Activated CD4-positive, alpha-beta T cell treated with anti-CD3 and anti-CD28 coated beads, Interleukin-10, Interleukin-2, amounts not matched to agents 100 ng/mL and 50 ng/mL, durations not matched to agents 16 hours and 8 hours (primary cell): ENCODE measurements at places on chromosomes 3 and 15.

- peak; percentile 39 for DNase-seq
Measured at GRCh38 chr3:159884661-159885402, 103.8 kb upstream of the IL12A start.

GRCh38 chr3:194925614-194926013 is 239.9 kb downstream of the FAM43A start:
- DNase-seq: no peak

- peak; percentile 72 for DNase-seq
Measured at GRCh38 chr3:49415931-49416601, 3.8 kb downstream of the TCTA start.

DNA sequence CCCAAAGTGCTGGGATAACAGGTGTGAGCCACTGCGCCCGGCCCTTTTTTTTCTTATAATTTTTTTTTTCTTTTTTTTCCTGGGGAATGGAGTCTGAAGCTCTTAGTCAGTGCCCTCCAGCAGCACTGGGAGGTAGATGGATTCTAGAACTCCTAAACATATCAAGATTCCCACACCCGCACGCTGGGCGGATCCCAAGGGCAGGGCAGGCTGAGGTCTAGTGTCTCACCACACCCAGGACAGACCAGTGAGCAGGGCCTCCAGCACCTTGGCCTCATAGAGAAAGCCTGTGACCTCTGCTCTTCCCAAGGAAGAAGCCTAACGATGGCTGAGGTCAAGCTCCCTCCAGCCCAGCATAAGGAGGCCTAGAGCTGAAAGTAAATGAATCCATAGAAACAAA is 153.7 kb upstream of the MEF2A start:
- no peak for DNase-seq

GRCh38 chr3:32424581-32425250 is 33.1 kb downstream of the CMTM7 start:
- DNase-seq: no peak

- DNase-seq: peak; percentile 74
Measured at GRCh38 chr3:28050885-28051284, 190.5 kb upstream of the CMC1 start.

GRCh38 chr3:32946973-32947788 is 4.3 kb upstream of the CCR4 start:
- DNase-seq: no peak

GRCh38 chr15:83998486-83998885 is 237.1 kb upstream of the GOLGA6L4 start:
- no peak for DNase-seq

DNA sequence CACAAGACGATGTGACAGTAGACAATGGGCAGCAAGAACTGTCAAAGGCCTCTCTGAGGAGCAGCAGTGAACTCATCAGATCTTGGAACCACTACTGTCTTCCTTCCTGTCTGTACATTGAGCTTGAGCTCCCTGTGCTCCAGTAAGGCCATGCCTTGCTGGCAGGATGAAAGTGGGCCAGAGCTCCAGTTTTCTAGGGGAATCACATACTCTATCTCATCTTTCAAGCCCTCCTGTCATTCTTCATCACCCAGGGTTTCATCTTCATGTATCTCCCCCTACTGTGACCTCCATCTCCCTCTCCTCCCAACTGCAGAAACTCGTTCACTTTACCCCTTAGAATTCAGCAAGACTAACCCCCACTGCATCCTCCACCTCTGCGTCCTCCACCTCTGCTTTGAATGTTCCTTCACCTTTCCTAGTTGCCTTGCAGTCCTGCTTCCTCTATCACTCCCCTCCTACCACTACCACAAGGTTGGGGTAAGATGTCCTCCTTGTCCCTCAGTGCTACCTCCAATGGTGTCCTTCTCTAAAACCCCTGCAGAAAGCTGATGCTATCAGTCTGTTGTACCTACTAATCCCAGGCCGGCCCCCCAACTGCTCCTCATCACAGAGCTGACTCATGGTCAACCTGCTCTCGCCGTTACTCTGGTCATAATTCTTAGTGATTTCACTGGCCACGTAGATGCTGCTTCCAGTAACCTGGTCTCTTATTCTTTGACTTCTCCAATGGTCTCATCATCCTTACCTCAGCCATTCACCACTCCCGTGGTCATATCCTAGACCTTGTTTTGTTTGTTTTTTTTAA is 22.3 kb downstream of the NKIRAS1 start:
- no peak for DNase-seq

DNA sequence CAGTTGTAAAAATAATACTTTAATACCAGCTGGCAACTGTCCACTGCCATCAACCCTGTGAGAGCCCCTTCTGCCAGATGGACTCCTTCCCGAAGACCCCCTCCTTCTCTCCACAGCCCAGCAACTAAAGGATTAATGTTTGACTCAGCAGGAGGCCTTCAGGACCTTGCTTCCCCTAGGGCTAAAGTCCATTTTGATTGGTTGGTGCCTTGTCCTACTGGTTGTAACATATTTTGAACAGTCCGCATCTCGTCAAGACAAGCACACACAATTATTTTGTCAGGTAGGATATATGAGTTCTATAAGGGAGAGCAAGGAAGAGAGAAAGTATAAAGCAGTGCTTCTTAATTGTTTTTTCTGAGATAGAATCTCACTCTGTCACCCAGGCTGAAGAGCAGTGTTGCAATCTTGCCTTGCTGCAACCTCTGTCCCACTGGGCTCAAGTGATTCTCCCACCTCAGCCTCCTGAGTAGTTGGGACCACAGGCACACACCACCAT is 18.6 kb downstream of the ACOX2 start:
- no peak for DNase-seq

GRCh38 chr3:58352626-58353025 is 19.9 kb downstream of the PXK start:
- DNase-seq: no peak

DNA sequence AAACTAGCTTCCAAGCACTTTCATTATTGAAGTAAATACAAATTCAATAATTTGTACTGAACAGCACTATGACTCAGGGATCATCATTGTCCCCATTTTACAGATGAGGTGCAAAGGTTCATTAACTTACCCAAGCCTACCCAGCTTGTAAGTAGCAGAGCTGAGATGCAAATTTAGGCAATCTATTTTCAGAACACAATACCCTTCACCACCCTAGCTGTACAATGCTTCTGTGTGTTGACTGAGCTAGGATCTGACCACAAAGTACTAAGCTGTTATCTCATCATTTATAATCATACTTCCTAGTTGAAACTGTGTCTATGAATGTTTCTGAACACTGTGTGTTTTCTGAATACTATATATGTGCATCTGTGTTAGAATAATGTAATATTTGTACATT is 3.2 kb upstream of the ILDR1 start:
- no peak for DNase-seq

- no peak for DNase-seq
Measured at GRCh38 chr3:195885036-195885891, 23.1 kb downstream of the TNK2 start.

GRCh38 chr3:141412936-141413354 is 44.6 kb downstream of the ZBTB38 start:
- no peak for DNase-seq

DNA sequence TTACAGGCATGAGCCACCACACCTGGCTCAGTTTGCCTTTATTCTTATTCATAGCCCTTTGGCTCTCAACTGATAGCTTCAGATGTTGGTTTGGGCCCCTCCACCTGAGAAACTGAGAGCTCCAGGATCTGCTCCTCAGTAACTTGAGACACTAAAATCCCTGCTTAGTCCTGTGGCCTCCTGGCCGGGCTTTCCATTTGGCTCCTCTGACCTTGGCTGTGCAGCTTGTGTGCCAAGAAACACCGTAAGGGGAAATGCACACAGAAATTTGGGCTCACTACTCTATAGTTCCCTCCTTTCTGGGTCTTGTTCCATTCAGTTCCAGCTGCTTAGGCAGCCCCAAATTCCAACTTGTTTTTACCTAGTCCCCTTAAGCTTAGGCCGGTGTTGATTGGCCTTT is 24.9 kb downstream of the NIPA2 start:
- DNase-seq: no peak

- DNase-seq: no peak
Measured at GRCh38 chr3:50157827-50158529, 2.9 kb downstream of the SEMA3F start.

GRCh38 chr15:36808411-36809160 is 229.2 kb downstream of the CDIN1 start:
- DNase-seq: no peak

DNA sequence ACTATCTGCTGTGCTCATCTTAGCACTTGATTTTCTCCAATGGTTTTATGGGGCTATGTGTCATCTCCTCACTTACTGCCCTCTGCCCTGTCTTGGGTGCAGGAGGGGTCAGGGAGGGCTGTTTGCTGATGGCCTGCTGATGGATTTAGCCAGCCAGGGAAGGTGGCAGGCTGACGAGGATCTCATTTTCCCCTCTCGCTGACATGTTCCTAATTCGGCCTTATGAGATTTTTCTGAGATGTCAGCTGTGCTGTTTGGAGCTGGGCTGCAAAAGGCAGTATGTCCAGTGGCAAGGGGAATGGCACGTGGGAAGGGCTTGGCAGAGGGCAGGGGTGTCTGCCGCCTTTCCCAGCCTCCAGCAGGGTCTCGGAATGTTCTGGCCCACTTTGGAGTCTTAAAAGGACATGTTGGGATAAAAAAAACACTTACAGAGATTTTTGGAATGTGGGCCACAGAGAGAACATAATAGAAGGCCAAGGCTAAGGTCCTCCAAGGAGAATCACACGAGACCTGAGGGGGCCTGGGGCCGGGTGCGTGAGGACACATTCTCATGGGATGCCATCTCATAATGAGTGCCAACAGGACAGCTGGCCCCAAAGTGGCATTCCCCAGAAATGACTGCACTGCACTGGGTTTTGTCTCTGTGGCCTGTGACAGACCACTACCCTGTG is 303.8 kb downstream of the TLE3 start:
- DNase-seq: no peak

GRCh38 chr3:123246866-123247265 is 45.1 kb downstream of the SEC22A start:
- no peak for DNase-seq

GRCh38 chr3:103440539-103441203 is 1005.9 kb downstream of the ZPLD1 start:
- DNase-seq: no peak
